ENCODE measurements at places on chromosomes 13 and 19.

DNA sequence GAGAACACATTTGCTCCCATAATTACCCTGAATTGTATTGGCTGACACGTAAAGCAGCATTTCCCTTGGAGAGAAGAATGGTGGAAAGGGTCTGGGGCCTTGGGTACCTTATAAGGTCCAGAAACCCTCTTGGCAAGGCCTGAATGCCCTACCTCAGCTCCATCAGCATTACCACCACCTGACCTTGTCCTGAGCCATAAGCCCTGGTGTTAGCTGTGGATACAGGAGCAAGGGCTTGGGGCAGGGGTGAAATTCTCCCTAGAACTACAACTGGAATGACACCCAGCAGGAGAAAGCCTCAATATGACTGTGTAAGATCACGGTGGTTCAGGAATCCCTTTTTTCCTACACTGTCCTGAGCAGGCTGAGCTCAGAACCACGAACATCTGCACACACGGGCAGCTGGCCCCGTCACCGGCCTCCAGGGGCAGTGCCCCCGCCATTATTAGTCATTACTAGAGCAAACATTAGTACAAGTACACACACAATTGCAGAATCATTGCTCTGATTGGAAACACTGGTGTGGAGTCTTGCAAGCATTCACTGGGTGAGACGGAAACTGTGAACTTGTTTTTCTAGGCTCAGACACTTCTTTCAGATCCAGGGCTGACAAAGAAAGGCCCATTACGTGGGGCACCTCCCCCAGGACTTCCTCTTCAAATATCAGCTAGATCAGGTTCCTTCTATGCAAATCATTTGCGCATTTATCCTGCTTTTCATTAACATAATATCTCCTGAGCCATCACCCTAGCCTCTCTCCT lies 26.8 kb upstream of the MTIF3 start:
- DNase-seq: no peak

- no peak for DNase-seq
Measured at GRCh38 chr19:41957838-41958366, 1.2 kb downstream of the RABAC1 start.

GRCh38 chr13:73954808-73955207 lies 179.4 kb downstream of the KLF12 start:
- no peak for DNase-seq

- DNase-seq: no peak
Measured at GRCh38 chr13:36108954-36109353, 22.2 kb downstream of the DCLK1 start.

GRCh38 chr13:113109151-113110047 lies 3.8 kb downstream of the F7 start:
- DNase-seq: no peak

GRCh38 chr19:408441-408901 lies 476 bp downstream of the C2CD4C start:
- no peak for DNase-seq

- DNase-seq: no peak
Measured at GRCh38 chr19:58166708-58167280, 16.1 kb upstream of the ZNF274 start.

DNA sequence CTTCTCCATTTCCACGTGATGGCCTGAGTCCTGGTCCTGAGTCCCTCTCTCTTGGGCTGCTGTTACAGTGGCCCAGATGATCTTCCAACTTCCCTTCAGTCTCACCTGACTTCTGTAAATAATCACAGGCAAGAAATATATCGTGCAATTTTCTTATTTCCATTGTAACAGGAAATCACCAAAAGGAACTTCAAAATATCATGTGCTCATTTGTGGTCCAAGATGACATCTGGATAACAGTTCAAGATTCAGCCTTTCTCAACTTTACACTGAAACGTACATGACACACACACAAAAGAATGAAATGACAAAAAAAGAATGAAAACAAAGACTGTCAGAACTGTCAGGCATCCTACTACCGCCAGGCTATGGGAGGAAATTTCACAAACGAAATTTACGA lies 22.0 kb upstream of the RAP2A start:
- no peak for DNase-seq

DNA sequence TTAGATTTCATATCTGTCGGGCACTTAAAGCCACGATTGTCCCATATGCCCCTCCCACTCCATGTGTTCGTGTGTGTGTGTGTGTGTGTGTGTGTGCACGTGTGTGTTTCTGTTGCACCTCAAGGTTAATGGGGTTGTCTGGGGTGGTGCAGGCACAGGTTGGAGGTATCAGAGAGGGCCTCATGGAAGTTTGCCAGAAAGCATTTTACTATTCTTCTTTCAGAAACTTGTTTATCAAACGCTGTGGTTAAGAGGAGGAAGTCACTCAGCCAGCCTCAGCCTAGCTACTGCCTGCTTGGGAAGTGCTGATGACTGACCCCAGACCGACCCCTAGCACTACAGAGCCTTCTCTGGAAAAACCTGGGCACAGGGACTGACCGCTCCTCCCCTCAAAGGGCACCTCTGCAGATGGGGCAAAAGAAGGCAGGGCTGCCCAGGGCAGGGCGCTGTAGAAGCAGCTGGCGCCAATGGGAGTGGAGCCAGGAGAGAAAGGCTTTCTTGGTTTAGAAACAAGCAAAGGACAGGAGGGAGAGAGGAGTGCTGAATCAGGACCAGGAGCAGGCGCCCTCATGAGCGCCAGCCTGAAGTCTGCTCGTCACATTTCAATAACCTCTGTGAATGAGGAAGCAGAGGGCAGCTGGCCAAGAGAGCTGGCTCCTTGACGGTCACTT lies 3.9 kb downstream of the SIAH3 start:
- DNase-seq: no peak

DNA sequence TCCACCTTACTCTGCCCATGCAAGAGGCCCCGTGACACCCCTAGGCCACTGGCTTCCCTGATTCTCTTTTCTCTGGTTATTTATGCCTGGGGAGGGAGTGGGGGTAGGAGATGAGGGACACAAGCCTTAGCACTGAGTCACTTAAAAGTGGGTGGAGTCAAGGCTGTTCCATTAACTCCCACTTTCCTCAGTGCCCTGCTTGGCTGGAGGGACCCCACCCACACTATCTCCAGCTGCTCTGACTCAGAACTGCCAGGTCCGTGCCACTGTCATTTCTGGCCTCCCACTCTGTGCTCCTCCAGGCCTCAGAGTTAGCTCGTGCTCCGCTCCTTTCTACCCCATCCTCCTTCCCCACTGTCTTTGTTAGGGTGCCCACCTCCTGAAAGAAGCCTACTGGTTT lies 113.4 kb upstream of the UQCRFS1 start:
- no peak for DNase-seq

DNA sequence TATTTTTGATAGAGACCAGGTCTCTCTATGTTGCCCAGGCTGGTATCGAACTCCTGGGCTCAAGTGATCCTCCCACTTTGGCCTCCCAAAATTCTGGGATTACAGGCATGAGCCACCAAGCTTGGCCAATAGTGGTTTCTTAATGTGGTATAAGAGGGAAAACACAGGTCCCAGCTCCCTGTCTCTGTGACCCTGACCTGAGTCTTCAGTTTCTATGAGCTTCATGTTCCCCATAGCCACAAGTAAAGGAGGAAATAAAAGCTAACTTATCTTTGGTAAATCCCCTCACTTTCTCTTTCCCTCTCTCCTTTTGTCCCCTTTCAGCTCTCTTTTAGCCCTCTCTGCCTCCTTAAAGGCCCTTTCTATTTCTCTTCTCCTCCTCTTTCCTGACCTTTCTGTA lies 50.3 kb downstream of the ABCC4 start:
- DNase-seq: no peak

- no peak for DNase-seq
Measured at GRCh38 chr19:46823049-46823448, 27.6 kb downstream of the AP2S1 start.

- DNase-seq: no peak
Measured at GRCh38 chr13:72507416-72508199, 219.8 kb downstream of the MZT1 start.

GRCh38 chr19:35349614-35350521 lies 2.2 kb downstream of the FFAR1 start:
- no peak for DNase-seq

DNA sequence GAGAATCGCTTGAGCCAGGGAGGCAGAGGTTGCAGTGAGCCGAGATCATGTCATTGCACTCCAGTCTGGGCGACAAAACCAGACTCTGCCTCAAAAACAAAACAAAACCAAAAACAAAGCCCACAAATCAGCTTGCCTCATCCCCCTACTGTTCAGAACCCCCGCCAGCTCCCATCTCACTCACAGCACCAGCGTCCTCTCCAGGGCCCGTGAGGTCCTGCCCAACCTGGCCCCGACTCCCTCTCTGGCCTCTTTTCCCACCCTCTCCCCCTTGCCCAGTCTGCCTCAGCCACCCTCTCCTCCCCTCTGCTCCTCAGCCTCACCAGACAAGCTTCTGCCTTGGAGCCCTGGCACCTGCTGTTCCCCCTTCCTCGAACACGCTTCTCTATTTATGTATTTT lies 3.8 kb downstream of the SLC8A2 start:
- no peak for DNase-seq

DNA sequence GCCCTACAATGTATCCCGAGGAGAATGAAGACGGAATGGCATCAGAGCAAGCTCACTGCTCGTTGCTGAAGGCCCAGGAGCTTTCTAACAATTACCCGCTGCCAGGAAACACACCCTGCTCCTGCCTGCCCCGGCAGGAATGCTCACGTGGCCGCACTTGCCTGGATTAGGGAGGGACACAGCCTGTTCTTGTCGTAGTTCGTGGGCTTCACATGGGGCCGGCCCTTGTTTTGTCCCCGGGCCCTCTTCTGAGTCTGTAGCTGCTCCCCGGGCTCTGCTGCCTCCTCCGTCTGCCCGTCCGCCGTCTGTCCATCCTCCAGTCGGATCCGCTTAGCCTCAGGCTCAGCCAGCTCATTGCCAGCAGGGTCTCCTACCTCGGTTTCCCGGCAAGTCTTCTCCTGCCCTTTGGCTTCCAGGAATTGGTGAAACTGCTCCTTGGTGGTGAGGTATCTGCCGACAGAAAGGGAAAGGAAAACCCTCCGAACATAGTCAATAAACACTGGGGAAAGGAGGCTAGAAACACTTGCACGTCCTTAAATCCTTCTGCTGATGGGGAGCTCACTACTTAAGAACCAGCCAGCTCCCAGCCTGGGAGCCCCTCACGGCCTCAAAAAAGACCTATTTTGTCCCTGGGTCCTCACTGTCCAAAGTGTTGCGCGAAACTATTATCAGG lies 941 bp downstream of the DUS3L start:
- DNase-seq: no peak

DNA sequence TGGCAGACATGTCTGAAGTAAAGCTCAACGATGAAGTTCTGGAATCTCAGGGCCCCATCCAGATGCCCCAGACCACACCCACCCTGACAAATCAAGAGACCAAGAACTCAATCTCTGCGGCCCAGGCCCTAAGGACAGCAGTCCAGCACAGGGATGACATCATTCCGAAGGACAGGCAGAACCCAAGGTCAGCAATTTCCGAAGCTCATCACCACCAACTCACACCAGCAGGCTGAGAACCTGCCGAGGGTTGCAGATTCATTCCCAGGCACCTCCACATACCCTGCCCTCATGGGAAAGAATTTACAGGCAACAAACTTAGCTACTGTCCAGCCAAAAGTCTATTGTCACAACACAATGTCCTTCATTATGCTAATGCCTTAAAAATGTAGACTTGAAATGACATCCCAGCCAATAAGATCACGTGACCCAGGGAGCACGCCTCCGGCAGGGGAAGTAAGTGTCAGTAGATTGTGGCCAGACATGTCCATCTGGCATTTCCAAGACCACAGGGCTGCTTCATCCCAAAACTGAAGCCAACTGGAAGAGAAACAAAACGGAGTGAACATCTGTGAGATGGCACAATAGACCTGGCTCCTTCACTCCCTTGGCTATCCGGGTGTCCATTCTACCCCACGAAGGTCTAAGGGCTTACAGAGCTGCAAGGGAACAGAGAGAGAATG lies 98.8 kb downstream of the CRYL1 start:
- DNase-seq: no peak

- DNase-seq: no peak
Measured at GRCh38 chr13:39036212-39036611, 1.7 kb downstream of the PROSER1 start.

- no peak for DNase-seq
Measured at GRCh38 chr19:41746593-41747227, 8.6 kb upstream of the CEACAM6 start.

- DNase-seq: no peak
Measured at GRCh38 chr13:110882972-110883371, 31.9 kb downstream of the ANKRD10 start.

DNA sequence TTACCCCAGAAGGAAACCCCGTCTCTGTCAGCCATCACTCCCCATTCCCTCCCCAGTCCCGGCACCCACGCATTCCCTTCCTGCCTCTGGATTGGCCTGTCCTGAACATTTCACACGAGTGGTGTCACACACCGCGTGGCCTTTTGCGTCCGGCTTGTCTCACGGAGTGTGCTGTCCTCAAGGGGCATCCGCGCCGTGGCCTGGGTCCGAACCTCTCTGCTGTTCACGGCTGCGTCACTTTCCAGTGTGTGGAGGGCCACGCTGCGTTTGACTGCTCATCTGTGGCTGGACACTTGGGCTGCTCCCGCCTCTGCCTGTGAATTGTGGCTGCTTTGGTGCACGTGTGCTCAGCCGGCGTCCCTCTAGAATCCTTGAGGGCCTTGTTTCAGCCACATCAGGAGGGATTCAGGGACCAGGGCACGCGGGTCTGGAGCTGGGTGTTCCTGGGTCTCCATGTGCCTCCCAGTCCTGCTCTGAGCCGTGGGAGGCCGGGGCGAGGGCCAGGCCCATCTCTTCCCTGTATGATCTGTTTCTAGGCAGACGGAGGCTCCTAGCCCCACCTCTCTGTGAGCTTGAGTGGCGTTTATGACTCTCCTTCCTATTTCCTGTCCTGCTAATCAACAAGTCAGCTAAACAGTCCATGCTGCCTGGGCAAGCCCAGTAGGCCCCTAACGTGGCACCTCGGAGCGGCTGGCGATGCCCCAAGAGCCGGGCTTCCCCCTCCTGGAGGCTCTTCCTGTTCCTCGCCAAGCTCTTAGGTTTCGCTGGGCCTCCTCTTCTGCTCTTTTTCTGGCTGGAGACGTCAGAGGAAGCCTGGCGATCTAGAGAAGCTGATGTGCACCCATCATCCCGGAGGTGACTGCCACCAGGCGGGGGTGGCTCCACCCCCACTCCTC lies 8.1 kb downstream of the STK11 start:
- no peak for DNase-seq

DNA sequence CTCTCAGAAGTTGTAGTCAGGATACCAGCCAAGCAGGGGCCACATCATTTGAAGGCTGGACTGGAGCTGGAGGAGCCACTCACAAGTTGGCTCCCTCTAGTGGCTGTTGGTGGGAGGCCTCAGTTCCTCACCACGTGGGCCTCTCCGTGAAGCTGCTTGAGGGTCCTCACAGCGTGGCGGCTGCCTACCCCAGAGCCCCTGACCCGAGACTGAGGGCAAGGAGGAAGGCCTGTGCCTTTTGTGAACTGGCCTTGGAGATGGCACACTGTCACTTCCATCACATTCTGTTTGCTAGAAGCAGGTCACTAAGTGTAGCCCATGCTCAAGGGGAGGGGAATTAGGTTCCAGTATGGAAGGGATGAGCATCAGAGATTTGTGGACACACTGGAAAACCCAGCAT lies 14.6 kb downstream of the GNA11 start:
- no peak for DNase-seq
